ENCODE measurements at places on chromosomes 7 and 10. TPM values are rescaled to one million over a fixed set of nuclear protein-coding genes. Genes with fewer than 3 reads are reported as not detected.

GRCh38 chr10:3118641-3119091, 51.3 kb downstream of the PFKP start:
- ATAC-seq = no peak

DNA sequence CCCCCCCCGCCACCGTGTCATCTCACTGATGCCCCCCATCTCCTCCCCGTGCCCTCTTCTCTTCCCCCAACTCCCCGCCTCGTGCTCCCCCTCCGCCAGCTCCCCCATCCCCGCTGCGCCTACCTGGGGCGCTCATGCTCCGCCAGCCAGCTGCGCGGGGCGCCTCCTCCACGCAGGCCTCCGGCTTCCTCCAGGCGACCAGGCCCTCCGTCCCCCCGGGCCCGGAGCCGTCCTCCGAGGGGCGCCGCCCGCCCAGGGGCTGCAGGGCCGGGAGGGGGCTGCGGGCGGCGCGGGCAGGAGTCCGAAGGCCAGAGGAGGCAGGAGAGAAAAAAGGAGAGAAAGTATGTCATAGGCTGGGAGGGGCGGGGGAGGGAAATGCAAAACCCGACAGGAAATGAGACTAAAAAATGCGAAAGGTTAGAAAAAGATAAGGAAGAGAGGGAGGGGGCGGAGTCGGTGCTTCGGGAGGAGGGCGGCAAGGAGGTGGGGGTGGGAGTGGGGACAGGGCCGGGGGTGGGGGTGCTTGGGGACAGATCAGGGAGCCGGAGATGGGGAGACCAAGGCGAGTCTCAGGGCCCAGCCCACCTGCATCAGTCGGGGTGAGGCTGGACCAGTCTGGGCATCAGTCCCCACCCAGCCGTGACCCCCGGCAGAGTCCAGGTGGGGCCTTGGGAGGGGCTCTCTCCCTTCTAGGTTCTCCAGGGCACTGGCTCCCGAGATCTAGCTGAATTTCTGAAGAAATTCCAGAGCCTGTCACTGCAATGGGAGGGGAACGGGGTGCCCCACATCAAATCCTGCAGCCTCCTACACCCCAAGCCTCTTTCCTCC, at the start of gene CARD11:
Gene CARD11 (minus strand): TSS at position 324 of the 828 bp plus-strand sequence. CDS start 85,361 bp downstream, outside the sequence.
- peak; percentile 52 for ATAC-seq

- ATAC-seq = no peak
Observed at GRCh38 chr7:78862411-78862900, 591.0 kb downstream of the MAGI2 start.

GRCh38 chr7:105690325-105690945, 109.1 kb upstream of the EFCAB10 start:
- no peak for ATAC-seq

GRCh38 chr10:70902661-70903261, 14.4 kb upstream of the PCBD1 start:
- no peak for ATAC-seq

CRHR2 gene
- not detected for total RNA-seq

HELLS gene
- 189 TPM for total RNA-seq
